ENCODE measurements at places on chromosomes 6 and 20. TPM values are rescaled to one million over a fixed set of nuclear protein-coding genes. Genes with fewer than 3 reads are reported as not detected.

- no peak overlapping the region for H3K4me3 ChIP-seq
- H3K36me3 ChIP-seq: no peaks in the 10 kb centered on the region
- H3K27me3 ChIP-seq: no peaks in the 10 kb centered on the region
- no peak for DNase-seq
- no peaks in the 10 kb centered on the region for H3K4me1 ChIP-seq
- no peak overlapping the region for H3K27ac ChIP-seq
Measured at GRCh38 chr20:17460119-17460518, 71.1 kb downstream of the BFSP1 start.

DNA sequence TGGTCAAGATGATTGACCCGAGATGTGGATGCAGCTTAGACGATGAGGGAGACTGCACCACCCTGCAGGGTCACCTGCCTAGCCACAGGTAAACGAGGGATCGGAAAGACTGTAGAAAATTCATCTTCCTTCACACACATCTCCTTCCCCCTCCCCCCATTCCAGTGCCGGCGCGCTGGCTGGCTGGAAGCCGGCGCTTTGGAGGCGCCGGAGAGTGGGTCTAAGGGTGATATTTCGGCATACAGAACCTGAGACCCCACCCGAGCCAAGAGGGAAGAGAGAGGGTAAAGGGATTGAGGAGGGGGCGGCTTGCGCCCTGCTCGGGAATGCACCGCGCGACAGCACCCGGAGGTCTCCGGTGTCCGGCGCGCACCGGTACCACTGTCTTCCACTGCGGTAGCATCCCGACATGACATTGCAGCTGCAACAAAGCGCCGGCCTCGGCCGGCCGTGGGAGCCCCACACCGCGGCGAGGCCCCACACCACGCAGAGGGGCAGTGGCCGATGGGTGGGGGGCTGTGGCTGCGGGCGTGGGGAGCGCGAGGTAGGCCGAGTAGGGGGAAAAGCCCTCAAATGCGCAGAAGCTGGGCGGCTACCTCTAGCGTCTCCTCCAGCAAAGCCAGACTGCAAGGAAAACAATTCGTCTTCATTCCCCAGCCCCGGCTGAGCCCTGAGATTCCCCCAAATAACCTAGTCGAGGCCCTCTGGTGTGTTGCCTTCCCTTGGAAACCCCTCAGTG, 984 bp downstream of the TNFRSF21 start:
- DNase-seq: peak; percentile 67
- no peaks in the 10 kb centered on the region for H3K27me3 ChIP-seq
- peak overlapping the region; percentile 93 for H3K4me3 ChIP-seq
- H3K4me1 ChIP-seq: peaks cover 13% of the 10 kb centered on the region
- H3K27ac ChIP-seq: peak overlapping the region; percentile 93

The TMEM217 gene
- not detected for total RNA-seq

DNA sequence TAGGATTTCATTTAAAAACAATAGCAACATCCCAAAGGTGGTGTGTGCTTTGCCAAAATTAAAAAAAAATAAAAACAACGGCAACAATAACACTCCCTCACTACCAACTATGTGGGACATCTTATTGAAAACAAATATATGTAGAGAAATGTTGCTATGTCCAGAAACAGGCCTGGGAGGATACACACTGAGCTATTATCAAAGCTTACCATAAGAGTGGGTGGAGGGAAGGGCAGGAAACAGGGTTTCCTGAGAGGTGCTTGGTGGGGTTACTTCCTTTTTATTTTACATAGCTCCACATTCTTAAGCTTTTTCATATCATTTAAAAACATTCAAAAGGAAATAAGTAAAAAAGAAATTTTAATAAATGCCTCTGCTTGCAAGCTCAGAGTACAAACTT, 150.0 kb upstream of the RIPOR2 start:
- no peak overlapping the region for H3K4me3 ChIP-seq
- no peaks in the 10 kb centered on the region for H3K4me1 ChIP-seq
- DNase-seq: no peak
- no peaks in the 10 kb centered on the region for H3K27me3 ChIP-seq

DNA sequence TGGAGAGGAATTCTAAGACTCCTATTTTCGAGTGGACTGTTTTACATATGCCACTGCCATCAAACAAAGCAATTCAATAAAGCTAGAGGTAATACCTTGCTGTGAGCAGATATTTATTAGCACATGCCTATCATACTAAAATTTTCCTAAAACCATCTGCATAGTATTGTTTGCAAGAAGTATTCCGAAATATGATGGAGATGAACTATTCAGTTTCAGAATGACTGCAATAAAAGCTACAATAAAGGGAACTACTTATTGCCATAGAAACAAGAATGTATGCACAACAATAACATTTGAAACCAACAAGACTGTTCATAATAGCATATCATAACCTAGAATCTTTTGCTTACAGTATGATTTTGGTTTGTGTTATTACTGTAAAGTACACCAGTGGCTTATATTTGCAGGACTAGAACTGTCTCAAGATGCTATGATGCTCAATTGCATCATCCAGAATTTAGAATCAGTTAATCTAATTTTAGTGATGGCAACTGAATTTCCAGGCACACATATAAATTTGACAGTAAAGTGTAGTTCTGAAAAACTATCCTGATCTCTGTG, 144.3 kb downstream of the GRIK2 start:
- DNase-seq: no peak
- no peak overlapping the region for H3K27ac ChIP-seq
- H3K4me1 ChIP-seq: no peaks in the 10 kb centered on the region
- H3K27me3 ChIP-seq: no peaks in the 10 kb centered on the region

DNA sequence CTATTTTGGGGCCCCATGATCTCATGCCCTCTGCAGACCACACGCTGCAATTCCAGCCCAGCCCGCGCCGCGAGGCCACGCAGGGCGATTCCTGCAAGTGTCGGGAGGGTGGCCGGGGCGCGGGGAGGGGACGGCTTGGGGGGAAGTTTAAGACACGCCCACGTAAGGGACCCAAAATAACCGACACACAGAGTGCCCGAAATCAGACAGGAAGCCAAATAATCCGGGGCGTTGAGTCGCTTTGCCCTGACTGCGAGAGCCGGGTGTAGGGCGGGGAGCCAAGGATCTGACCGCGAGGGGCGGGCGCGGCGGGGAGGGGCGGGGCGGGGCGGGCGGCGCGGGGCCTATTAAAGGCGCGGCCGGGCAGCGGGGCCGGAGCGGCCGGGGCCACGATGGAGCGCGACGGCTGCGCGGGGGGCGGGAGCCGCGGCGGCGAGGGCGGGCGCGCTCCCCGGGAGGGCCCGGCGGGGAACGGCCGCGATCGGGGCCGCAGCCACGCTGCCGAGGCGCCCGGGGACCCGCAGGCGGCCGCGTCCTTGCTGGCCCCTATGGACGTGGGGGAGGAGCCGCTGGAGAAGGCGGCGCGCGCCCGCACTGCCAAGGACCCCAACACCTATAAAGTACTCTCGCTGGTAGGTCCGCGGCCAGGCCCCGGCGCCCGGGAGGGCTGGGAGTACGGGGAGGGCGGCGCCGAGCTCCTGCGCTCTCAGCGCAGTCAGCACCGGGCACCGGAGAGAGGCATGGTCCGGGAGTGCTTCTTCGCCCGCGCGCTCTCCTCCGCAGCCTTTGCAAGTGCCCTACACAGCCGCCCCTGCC, at the start of gene ENPP1:
ENPP1 (plus strand) TSS at position 377 of the 816 bp plus-strand sequence; CDS start at position 393, 16 bp downstream.
- peak within 1 kb of the TSS; percentile 74 for H3K27ac ChIP-seq
- no peaks in the 10 kb centered on the region for H3K27me3 ChIP-seq
- H3K4me1 ChIP-seq: peaks cover 8% of the 10 kb centered on the region
- DNase-seq: peak; percentile 86
- H3K36me3 ChIP-seq: no peaks in the 10 kb centered on the region
- peak within 1 kb of the TSS; percentile 67 for H3K4me3 ChIP-seq

DNA sequence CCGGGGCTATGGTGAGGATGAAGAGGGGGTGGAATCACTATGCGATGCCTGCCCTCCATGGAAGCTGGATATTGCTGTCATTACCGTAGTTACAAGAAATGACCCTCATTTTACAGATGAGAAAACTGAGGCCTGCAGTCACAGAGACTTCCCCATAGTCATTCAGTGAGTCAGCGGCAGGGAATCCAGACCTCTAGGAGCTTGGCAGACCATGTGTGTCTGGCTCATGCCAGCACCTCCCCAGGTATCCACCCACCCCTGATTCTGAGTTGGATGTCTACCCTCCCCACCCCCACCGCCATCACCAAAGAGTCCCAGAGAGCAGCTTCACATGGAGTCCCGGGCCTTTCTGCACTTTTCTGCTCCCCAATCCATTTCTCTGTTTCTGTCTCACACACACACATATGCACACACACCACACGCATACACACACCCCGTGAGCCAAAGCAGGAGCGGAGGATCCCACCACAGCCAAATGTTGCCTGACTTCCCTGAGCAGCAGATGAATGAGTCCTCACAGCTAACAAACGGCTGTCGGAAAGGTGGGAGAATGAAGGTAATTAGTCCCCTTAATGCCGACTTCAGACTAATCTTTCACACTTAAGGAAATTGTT, 24.8 kb downstream of the CDH22 start:
- DNase-seq: no peak
- H3K27ac ChIP-seq: no peak overlapping the region
- H3K36me3 ChIP-seq: no peaks in the 10 kb centered on the region
- no peaks in the 10 kb centered on the region for H3K4me1 ChIP-seq
- peaks cover 19% of the 10 kb centered on the region for H3K27me3 ChIP-seq

DNA sequence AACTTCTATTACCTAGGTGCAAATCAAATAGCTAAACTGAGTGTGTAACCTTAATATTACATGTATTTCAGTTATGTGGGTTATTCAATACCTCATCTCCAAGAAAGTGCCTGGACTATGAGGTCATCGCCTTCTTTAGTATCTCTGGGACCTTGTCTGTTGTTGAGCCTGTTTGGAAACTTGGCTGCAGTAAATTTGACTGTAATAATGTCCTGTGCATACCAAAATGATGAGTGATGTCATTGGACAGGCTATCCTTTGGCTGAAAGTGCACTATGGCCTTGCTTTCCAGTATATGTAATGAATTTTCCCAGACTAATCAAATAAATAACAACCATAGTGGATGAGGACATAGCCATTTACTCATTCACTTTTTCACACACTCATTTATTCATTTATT, 455.1 kb downstream of the ADGRB3 start:
- no peak overlapping the region for H3K4me3 ChIP-seq
- H3K27me3 ChIP-seq: no peaks in the 10 kb centered on the region
- no peak overlapping the region for H3K27ac ChIP-seq
- no peaks in the 10 kb centered on the region for H3K4me1 ChIP-seq
- DNase-seq: no peak
- H3K36me3 ChIP-seq: no peaks in the 10 kb centered on the region

DNA sequence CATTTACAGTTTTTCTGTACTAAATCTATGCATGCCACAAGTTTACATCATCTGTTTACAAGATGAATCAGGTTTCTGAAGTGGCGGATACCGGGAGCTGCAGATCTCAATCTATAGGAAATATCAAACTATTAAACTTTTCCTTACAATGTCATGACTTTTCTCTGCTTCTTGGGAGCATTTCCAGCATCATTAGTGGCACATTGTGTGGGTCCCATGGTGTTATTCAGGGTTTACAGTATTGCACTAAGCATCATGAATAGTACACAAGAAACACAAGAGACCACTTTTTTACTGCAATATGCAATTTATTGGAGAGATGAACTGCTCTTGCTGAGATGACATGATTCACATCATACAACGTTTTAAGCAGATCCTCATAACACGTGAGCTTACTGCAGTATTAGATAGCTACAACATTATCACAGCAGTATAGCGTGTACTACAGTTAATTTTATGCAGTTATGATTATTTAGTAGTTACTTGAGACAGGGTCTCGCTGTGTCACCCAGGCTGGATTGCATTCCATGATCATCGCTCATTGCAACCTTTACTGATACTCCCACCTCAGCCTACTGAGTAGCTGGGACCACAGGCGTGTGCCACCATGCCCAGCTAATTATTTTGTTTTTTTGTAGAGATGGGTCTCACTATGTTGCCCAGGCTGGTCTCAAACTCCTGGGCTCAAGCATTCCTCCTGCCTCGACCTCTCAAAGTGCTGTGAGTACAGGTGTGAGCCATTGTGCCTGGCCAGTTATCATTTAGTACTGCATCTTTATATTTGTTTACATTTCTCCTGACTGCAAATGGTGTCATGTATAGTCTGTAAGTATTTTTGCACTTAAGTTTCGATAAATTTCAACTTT, 18.4 kb downstream of the BLTP3A start:
- H3K4me3 ChIP-seq: no peak overlapping the region
- H3K36me3 ChIP-seq: no peaks in the 10 kb centered on the region
- no peak for DNase-seq

DNA sequence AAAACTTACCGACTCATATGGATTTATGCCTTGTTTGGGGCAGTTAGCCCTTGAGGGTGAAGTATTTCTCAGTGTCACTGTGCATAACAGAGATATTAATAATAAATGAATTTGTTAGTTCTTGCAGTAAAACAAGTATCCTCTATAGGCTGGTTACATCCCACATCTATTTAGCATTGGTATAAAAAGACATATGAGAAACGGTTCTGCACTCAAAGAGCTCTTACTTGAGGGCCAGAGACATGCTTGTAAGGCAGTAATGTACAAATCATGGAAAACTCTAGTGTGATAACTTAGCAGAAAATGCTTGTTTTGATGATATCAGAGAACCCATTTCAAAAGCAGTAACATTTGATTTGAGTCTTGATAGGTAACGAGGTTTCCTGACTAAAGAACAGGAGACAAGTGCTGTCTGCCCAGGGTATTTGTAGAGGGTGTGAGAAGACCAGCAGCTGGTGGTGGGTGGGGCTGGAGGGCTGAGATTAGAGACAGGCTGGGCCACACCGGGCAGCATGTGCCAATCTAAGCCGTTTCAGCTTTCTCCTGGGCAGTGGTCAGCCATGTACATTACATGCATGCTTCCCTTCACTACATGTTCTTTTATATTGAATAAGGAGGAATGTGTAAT, 46.3 kb downstream of the TULP4 start:
- no peaks in the 10 kb centered on the region for H3K36me3 ChIP-seq
- DNase-seq: no peak
- H3K27me3 ChIP-seq: no peaks in the 10 kb centered on the region

GRCh38 chr6:43263314-43264178, 20.3 kb downstream of the TTBK1 start:
- H3K4me1 ChIP-seq: peaks cover 9% of the 10 kb centered on the region
- DNase-seq: peak; percentile 82
- no peaks in the 10 kb centered on the region for H3K36me3 ChIP-seq
- H3K4me3 ChIP-seq: no peak overlapping the region
